NCI-H187 (cell line): ENCODE measurements at places on chromosomes 4 and X.

GRCh38 chrX:73214426-73215094, at the start of gene NAP1L2:
Gene NAP1L2, minus strand, starts transcription at chrX:73214851. Its CDS starts 359 bp downstream, at chrX:73214492.
- DNase-seq, result no peak

DNA sequence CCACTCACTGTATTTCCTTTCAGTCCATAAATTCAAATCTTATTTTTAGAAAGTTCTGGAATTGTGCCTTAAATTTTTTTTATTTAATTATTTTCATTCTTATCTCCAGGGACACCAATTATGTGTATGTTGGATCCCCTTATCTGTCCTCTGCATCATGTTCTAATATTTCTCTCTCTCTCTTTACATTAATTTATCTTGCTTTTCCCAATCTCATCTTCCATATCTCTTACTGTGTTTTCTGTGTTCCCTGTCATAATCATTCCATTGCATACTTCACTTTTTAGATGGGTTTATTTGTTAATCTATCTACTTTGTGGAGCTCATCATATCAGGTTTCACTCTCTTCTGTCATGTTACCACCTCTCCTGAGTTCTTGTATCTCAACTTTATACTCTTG, 37.4 kb downstream of the PPP2R2C start:
- DNase-seq, result no peak

DNA sequence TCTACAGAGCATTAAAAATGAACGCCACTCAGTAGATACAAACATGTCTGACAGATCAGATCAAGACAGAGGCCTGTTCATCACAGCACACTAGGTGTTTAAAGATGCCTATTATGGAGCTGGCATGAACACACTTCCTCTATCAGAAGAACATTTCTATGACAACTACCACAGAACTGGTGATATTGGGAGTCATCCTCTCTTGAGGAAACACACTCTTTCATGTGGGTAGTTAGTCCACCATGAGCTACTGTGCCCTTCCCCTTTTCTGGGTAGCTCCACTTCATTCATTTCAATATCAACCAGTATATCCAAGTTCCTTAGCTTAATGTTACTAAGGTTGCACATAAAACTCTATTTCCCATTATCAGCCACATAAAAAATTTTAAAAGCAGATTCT, 46.7 kb downstream of the MAOB start:
- DNase-seq, result no peak

GRCh38 chr4:155672342-155672741, 5.7 kb downstream of the GUCY1A1 start:
- no peak for DNase-seq

GRCh38 chr4:74166135-74166534, 8.2 kb downstream of the MTHFD2L start:
- no peak for DNase-seq

DNA sequence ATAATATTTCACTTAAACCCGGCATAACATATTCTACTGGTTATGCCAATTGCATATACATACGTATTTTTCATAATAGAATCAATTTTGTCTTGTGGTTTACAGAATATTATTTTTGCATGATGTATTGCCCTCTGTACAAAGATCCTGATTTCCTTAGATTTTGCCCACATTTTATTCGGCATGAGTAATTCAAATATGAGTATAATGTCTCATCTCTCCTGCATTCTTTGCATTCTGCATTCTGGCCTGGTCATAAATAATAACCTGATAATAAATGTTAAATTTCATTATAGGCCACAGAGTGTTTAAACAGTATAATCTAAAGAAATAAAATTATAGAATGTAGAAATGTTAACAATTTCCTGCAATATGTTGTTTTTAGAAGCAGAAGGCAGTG, 205.3 kb downstream of the TLL1 start:
- DNase-seq, result no peak

DNA sequence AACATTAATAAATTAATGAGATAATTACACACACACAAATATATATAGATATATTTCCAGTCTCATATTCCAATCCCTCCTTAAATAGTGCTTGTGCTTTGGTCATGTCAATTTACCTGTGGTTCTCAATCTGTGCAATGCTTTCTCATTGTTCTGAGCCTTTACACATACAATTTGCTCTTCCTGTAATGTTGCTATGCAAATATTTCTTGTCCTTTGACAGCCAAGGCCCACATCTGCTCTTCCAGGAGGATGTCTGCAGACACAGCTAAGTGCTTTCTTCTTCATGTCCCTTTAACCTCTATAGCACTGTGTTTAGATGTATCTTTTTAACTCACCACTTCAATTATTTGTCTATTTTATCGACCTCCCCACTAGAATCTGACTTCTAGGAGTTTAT, 67.3 kb upstream of the RAPGEF2 start:
- no peak for DNase-seq

DNA sequence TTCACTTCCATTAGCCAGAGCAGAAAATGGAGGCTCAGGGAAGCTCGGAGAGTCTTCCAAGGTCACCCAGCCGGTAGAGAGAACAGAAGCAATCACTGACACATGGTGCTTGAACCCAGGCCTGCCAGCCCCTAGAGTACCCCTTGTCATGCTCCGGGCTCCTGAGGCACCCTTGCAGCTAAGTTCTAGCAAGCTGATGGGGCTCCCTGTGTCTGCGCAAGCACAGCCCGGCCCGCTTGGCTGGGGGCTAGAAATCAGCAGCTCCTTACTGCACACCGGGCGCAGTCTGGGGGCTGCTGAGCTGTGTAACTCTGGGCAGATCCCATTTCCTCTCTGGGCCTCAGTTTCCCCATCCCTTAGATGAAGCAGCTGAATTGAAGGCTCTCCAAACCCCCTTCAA, 102.1 kb upstream of the PSAPL1 start:
- DNase-seq, result no peak

DNA sequence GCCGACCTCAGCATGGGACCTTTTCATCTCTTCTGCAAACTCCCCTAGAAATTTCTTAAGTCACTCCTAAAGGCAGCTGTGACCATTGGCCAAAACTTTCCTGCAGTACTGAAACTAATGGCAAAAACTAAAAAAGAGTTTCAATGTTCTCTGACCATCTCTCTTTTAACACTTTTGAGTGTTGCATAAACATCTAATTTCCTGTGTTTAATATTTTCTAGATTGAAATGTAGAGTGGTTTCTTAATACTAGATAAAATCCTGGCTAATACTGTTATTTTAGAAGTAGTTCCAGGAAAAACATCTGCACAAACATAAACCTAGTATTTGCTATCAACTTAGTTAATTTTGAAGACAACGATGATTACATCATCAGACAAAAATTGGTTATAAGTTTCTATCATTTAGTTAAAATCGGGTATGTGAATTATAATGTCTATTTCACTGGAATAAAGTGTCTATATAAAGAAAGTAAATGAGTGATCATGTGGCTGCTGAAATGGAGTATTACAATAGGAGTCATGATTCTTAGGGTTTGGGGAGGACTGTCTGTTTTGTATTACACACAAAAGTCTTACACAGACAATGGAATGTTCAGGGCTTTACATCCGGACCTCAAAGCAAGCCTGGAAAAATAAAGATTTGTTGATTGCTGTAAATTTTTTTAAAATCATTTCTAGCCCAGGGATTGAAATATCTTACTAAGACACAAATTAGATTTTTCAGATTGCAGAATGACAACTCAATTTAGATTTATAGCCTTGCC, 1323.4 kb downstream of the C4orf33 start:
- DNase-seq, result no peak

- DNase-seq, result no peak
Measured at GRCh38 chr4:52915730-52916300, 53.7 kb downstream of the RASL11B start.

DNA sequence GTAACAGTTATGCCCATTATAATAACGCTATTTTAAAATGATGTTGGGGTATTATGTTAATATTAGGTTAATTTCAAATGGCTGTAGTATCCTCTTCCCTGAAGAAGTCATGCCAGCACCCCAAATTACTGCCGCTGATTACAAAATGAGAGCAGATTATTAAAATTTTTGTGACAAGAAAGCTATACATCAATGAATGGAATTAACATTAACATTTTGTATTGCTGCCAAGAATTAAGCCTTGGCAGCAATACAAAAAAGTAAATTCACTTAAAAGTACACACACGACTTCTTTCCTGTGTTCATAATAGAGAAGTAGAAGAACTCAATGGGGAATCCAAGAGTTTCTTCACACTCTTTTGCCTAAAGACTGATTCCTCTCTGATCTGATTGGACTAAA, 482.8 kb downstream of the STIM2 start:
- DNase-seq, result no peak

GRCh38 chrX:129636175-129636681, 18.5 kb downstream of the APLN start:
- no peak for DNase-seq

- DNase-seq, result no peak
Measured at GRCh38 chr4:150139297-150139865, 61.1 kb downstream of the DCLK2 start.

DNA sequence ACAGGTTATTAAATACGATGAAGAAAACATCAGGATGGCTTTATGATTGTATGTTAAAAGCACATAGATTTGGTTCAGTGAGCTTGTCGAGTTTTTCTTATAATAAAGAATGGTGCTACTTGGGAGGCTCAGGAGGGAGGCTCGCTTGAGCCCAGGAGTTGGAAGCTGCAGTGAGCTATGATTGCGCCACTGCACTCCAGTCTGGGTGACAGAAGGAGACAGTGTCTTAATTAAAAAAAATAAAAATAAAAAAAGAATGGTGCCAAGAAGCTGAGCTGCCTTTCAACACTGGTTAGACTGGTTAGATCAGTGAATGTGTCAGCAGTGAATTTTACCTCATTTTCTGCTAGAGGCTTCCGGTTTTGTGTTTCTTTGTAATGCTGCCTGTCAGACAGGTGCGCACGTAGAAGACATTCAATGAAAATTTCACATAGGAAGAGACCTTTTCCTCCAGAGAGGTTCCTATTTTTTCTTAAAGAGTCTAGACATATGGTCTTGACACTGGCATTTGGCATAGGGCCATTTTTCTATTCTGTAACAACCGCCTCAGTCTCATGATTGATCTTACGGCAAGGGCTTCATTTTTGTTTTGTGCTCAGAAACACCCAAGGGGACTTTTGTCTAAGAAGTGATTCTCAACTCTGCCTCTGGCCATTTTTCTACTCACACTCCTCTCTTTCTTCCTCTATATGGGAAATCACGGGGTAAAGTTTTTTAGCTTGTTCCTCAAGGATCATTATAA, 15.0 kb upstream of the ARSF start:
- DNase-seq, result no peak

DNA sequence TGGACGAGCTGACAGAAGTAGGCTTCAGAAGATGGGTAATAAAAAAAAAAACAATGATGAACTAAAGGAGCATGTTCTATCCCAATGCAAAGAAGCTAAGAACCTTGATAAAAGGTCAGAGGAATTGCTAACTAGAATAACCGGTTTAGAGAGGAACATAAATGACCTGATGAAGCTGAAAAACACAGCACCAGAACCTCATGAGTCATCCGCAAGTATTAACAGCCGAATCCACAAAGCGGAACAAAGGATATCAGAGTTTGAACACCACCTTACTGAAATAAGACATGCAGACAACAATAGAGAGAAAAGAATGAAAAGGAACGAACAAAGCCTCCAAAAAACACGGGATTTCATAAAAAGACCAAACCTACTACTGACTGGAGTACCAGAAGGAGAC, 10.5 kb downstream of the NELFA start:
- DNase-seq, result no peak

DNA sequence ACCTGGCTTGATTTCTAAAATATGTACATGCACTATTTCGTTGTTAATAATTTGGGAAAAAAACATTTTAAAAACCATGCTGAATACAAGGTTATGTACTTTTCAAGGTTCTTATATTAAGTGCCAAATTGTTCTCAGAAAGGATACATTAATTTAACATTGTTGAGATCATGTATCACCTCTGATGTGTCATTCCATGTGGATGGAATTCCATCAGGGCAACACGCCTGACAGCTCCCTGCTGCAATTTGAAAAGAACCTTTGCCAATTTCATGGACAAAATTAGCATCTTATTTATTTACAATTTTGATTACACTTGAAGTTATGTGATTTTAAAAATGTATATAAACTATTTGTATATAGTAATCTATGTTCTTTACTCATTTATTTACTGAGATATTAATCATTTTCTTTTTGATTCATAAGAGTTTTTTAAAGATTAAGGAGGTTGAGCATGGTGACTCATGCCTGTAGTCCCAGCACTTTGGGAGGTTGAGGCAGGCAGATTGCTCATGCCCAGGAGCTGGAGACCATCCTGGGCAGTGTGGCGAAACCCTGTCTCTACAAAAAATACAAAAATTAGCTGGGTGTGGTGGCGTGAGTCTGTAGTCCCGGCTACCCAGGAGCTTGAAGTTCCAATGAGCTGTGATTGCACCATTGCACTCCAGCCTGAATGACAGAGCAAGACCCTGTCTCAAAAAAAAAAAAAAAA, 142.8 kb downstream of the ENPP6 start:
- DNase-seq, result no peak

DNA sequence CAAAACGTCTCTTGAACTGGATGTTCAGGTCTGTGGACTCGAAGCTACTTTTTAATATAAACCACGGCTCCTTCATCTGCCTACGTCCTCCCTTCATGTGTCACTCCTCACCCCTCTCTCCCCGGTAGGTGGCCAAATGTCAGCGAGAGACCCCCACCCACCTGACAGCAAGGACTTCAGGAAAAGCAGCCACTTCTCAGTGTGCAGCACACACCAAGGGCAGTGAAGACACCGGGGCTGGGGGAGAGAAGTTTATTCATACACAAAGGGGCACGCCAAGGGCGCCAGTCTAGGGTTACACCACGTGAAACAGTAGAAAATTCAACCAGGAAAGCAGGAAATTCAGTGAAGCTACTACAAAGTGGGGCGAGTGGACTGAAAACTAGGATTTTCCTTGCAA, 181.2 kb downstream of the AFAP1 start:
- DNase-seq, result no peak

DNA sequence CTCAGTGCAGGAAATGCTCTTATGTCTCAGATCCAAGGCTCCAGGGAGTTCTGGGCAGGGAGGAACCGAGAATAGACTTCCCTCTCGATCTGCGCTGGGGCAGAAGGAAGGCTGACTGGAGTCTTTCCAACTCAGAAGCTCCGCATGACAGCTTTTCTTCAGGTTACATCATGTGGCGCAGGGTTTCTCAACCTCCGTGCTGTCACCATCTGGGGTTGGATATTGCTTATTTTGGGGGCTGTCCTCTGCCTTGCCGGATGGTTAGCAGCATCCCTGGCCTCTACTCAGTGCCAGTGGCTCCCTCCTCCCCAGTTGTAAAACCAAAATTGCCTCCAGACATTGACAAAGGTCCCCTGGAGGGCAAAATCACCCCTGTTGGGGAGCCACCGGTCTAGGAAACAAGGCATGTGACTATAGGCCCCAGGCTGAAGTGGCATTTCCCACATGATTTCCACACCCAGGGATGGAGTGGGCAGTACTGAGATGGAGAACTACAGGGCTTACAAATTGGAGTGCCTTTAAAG, 21.4 kb downstream of the REELD1 start:
- DNase-seq, result no peak
